Stimulated activated CD4-positive, alpha-beta T cell treated with anti-CD3 and anti-CD28 coated beads, Interleukin-15, amount 100 ng/mL, for 1 hour (primary cell): ENCODE measurements at places on chromosomes 2 and 18.

DNA sequence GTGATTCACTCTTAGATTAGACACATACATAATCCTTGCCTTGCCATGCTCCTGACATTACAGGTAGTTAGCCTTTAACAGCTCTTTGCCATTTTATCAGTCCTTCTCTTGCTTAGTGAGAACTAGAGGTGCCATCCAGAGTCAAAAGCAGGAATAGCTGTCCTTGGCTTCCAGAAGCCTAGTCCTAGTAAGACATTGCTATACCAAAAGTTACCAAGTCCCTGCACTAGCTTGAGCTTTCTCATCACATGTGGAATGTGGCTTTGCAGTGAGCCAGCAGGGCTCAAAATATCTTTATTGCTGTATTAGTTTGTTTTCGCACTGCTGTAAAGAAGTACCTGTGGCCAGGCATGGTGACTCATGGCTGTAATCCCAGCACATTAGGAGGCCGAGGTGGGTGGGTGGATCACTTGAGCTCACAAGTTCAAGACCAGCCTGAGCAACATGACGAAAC is 104.7 kb upstream of the NOSTRIN start:
- no peak for DNase-seq

DNA sequence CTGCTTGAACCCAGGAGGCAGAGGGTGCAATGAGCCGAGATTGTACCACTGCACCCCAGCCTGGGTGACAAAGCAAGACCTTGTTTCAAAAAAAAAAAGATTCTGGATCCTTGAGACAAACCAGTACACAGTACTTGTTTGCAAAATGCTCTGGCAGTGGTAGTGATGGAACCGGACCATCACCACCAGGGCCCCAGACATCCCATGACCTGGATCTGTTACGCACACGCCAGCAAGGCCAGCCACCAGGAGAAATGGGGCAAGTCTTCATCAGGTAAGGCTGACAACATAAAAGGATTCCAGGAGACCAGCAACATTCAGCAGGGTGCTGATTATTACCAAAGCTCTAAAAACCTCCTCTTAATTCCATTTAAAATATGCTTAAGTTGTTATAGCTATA is 35.5 kb downstream of the TBC1D8 start:
- DNase-seq: no peak

GRCh38 chr2:241302759-241303651 is 12.5 kb downstream of the HDLBP start:
- DNase-seq: no peak

- no peak for DNase-seq
These were observed 12.9 kb downstream of the ALLC start for GRCh38 chr2:3670941-3671340.

GRCh38 chr2:30029804-30030203 is 108.4 kb upstream of the ALK start:
- DNase-seq: no peak

GRCh38 chr2:148952621-148953020 is 77.6 kb downstream of the KIF5C start:
- no peak for DNase-seq

- no peak for DNase-seq
These were observed 43.0 kb downstream of the TNFRSF11A start for GRCh38 chr18:62368100-62368499.

GRCh38 chr18:26103579-26103978 is 13.2 kb upstream of the SS18 start:
- DNase-seq: no peak

DNA sequence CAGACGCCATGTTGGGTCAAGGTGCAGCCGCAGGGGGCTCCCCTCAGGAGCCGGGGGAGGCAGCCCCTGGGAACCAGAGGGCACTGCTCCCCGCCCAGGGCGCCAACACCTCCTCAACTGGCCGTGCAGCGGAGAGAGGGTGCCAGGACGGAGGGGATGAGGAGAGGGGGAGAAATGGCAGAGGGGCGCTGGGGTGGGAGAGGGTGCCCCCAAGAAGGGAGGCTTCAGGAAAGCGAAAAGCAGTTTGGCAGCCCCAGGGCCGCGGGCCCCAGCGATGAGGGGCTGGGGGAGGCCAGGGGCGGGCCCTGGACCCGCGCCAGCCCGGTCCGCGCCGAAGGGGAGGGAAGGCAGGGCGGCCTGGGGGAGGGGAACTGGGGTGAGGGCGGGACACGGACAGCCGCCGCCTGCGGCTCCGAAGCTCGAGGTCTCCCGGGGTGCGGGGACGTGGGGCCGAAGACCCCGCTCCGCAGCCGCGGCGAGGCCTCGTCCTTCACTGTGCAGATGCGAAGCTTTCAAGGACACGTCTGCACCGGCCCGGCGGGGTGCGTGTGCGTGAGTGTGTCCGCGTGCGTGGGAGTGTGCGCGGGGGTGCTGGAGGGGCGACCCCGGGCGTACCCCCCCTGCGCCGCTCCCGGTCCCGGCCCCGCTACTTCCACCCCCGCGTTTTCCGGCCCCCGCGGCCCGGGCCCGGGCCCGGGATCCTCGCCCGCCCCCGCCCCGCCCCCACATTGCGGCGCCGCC is 1.4 kb downstream of the DNMT3A start:
- DNase-seq: no peak

DNA sequence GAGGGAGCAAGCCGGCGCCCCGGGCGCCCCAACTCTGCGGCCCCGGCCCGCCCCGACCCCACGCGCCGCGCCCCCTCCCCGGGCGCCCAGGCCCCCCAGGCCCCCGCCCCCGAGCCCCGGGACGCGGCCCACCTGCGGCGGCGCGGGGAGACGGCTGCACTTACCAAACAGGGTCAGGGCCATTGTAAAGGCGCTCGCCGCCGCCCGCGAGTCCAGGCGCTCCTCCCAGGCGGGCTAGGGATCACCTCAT is 526 bp downstream of the CHN1 start:
- DNase-seq: no peak

GRCh38 chr2:236546561-236547002 is 23.0 kb upstream of the ACKR3 start:
- DNase-seq: no peak

- DNase-seq: no peak
These were observed 774 bp downstream of the IER3IP1 start for GRCh38 chr18:47175283-47175897.

- DNase-seq: no peak
These were observed 101.5 kb downstream of the ALPK2 start for GRCh38 chr18:58527285-58527951.

DNA sequence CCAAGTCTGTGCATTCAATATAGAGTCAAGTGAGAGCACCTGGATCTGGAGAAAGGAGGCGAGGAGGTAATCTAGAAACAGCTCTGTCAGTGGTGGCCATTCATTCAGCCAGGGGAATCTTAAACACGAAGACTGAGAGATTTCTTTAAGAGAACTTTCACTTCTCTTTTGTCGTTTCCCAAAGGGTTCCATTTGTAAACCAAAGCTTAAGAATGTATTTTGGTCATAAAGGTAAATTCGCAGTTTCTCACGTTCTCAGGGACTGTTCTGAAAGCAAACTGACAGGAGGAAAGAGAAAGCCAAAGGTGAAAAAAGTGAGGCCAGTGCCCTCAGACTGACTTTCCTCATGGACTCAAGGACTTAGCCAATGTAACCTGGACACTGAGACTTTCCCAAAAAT is 513.5 kb downstream of the CMPK2 start:
- no peak for DNase-seq
